NAMALWA (cell line): ENCODE measurements at places on chromosomes 6 and 20.

GRCh38 chr6:42045538-42046460 lies 4.5 kb upstream of the TAF8 start:
- DNase-seq: peak; percentile 68

- DNase-seq: no peak
These were observed 87.5 kb downstream of the ANKRD60 start for GRCh38 chr20:58140787-58141425.

DNA sequence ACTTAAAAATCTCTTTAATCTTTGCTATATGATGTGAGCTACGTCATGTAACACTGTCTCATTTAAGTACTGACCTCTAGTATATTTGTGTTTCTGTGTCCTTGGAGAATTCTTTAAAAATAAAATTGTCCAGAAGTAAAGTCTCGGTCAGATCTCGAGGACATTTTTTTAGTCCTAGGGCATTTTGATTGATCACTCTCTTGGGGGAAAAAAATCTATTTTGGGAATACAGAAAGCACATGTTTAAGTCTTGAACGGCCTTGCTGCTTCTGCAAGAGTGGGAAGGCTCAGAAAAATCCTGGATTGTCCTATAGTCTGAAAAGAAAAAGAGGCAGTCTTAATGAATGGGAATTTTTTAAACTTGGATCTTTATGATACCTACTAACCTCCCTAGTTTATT lies 234.3 kb downstream of the UTRN start:
- DNase-seq: no peak

GRCh38 chr6:28923318-28924102 lies at the start of gene TRIM27:
Gene TRIM27 (minus strand): TSS chr6:28923985. CDS start chr6:28923632, 353 bp downstream.
- DNase-seq: peak; percentile 85

DNA sequence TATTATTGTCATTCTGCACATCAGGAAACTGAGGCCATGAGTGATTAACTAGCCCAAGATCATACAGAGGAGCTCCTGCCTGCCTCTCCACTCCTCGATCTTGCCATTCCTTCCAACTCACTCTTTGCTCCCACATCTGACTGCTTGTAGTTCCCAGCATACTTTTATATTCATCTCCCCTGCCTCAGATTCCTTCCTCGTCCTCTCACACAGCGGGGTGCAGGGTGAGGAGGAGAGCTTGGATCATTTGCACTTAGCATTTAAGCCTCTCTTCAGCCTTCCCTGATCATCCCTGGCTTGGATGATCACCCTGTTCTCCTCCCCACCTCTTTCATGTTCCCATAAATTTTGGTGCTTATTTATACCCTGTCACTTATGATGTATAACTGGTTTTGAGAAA lies 515.1 kb upstream of the SOX4 start:
- no peak for DNase-seq

- DNase-seq: no peak
These were observed 443.0 kb downstream of the PKHD1 start for GRCh38 chr6:51644426-51644825.
